Neural progenitor cell (in vitro differentiated cells): ENCODE measurements at places on chromosomes 7 and 10.

GRCh38 chr10:86167121-86167761 is 199.4 kb downstream of the GRID1 start:
- no peak for DNase-seq

DNA sequence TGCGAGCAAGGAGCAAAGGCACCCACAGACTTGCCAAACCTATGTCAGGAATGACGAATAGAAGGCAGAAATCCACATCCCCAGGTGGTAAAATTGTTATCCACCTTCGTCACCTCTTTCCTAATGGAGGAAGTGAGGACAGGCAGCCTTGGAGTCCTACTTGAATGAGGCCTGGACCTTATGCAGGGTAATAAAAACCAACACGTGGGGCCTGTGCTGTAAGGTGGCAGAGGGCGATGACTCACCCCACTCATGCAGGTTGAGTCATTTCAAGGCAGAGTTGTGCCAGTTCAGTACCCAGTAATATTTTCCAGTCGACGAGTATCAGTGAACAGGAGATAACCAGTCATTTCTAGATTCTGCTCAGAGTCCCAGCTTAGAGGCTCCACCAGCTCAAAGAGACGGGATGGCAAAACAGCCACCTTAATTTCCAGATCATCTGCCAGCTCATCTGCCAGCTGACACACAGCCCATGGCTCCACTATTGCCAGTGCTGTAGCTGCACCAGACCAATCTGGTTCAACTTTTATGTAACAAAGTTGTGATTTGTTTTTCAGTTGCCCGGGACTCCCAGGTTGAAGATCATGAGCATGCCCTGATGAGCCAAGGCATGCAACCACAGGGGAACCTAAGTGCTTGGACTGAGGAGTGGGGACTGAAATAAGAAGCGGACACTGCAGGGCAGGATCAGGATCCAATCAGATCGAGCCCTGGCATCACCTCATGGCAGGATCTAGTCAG is 176.2 kb upstream of the ITGB1 start:
- DNase-seq, result no peak

GRCh38 chr10:61970182-61971002 is 68.9 kb downstream of the ARID5B start:
- DNase-seq, result no peak

GRCh38 chr10:96972264-96972663 is 140.2 kb downstream of the LCOR start:
- peak; percentile 21 for DNase-seq

- DNase-seq, result no peak
Observed at GRCh38 chr10:62732841-62733653, 71.5 kb upstream of the ADO start.

DNA sequence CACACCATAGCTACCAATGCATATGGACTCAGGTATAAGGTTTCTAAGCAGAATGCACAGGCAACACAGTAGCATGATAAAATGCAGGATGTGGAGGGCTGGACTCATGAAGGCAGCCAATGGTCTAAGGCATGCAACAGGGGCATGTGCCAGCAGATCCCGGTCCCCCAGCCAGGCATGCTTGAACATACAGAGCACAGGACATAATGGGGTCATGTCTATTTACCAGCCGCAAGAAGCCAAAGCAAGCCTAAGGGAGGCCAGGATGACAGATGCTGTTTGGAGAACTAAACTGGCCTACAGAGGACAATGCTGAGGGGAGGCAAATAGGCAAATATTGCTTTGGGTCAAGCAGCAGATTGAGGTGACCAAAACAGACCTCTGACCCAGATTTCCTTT is 60.0 kb upstream of the PDLIM1 start:
- no peak for DNase-seq

DNA sequence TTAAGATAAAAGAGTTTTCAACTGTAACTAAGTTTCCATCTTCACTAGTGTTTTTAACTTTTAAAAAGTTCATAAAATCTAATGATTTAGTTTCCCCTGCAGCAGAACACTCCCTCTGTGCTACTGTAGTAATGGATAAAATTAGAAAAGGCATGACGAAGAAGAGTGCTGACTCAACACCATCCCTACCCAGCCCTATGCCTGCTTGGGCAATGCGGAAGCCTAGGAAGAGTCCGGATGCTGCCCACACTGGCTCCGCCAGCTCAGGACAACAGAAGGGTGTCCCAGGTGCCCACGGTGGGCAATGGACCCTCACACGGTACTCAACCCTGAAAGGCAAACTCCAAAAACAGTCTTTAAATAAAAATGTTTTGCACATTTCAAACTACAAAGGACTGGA is 118.2 kb downstream of the LARP4B start:
- DNase-seq, result no peak

GRCh38 chr7:98617960-98618418 is 904 bp downstream of the NPTX2 start:
- peak; percentile 63 for DNase-seq

- no peak for DNase-seq
Observed at GRCh38 chr7:132045481-132045980, 489.1 kb upstream of the PODXL start.

DNA sequence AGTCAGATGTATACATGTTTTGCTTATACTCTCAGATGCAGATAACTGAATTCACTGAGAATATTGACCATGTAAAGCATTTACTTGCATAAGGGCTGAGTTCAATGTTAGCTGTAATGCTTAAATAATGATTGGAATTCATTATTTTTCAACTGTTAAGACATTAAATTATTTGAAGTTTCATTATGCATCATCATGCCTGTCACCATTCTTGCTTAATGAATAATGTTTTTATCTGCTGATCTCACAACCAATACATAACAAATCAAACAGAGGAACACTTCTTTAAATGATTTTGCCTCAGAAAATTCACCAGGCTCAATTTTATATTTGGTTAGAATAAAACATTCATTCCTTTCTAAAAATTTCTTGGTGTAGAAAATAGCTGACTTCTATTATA is 233.4 kb downstream of the GPR37 start:
- DNase-seq, result no peak

DNA sequence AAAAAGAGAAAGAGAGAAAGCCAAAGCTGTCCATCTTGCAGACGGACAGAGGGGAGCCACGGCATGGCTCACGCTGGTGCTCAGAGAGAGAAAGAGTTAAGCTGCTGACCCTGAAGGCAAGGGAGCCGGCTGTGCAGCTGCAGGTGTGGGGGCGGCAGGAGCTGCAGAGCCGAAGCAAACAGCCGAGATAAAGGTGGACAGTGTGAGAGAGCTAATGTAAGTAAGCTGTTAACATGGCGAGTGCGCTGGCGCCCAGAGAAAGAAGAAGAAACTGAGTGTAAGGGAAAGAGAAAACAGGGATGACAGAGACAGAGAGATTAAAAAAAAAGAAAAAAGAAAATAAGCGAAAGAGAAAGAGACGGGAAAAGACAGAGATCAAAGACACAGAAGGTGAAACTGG is 18.2 kb downstream of the COL17A1 start:
- peak; percentile 74 for DNase-seq

DNA sequence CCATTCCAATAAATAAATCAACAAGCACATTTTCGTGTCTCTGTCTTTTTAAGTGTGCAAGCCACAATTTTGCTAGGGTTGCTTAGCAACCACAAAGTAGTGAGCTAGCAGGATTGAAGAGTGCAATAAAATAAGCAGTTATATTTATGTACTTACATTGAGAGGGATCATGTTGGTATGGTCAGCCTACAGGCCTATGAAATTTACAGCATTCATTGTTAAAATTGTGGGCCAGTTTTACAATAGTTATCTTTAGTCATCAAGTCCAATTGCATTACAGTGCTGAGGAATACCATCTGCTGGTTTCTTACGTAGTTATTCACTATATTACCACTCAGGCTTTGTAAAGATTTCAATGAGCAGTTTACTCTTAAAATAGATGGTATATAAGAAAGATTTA is 192.5 kb upstream of the POT1 start:
- no peak for DNase-seq

DNA sequence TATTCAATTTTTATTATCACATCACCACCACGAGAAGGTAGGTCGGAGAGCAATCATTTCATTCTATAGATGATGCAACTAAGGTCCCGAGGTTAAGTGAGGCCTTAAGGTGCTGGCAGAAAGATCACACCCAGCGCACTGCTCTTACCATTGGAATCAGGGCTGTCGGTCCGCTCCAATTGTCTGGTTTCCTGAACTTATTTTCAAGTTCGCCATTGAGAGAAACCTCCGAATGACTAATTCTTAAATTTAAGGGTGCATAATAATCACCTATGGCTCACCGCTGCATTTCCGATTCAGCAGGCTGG is 625 bp upstream of the GSTO2 start:
- no peak for DNase-seq

GRCh38 chr10:22931948-22932347 is 4.1 kb downstream of the ARMC3 start:
- DNase-seq, result no peak

DNA sequence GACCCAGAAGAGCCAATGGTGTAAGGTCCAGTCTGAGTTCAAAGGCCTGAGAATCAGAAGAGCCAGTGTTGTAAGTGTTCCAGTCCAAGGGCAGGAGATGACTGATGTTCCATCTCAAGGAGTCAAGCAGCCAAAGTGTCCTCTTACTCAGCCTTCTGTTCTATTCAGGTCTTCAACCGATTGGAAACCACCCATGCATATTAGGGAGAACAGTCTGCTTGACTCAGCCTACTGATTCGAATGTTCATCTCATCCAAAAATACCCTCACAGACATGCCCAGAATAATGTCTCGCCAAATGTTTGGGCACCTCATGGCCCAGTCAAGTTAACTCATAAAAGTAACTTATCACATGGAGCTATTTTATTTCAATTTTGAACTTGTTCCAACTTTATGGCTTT is 2.9 kb upstream of the WDFY4 start:
- DNase-seq, result no peak

DNA sequence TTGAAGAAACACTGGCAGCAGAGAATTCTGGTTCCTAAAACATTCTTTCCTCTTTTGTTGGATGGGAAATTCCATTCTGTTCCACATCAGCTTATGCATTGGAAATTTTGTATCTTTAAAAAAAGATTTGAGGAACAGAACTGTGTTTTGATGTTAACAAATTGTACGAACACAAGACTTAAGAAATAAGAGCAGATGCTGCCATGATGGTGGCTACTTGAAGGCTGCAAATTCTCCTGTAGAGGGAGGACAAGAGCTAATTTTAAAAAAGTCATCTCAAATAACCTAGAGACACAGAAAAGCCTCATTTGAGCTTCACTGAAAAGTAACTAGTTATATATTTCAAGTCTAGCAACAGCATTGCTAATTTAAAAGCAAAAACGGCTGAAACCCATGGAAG is 29.8 kb downstream of the NDUFB2 start:
- peak; percentile 17 for DNase-seq

- no peak for DNase-seq
Observed at GRCh38 chr7:110889335-110889734, 201.6 kb upstream of the LRRN3 start.

DNA sequence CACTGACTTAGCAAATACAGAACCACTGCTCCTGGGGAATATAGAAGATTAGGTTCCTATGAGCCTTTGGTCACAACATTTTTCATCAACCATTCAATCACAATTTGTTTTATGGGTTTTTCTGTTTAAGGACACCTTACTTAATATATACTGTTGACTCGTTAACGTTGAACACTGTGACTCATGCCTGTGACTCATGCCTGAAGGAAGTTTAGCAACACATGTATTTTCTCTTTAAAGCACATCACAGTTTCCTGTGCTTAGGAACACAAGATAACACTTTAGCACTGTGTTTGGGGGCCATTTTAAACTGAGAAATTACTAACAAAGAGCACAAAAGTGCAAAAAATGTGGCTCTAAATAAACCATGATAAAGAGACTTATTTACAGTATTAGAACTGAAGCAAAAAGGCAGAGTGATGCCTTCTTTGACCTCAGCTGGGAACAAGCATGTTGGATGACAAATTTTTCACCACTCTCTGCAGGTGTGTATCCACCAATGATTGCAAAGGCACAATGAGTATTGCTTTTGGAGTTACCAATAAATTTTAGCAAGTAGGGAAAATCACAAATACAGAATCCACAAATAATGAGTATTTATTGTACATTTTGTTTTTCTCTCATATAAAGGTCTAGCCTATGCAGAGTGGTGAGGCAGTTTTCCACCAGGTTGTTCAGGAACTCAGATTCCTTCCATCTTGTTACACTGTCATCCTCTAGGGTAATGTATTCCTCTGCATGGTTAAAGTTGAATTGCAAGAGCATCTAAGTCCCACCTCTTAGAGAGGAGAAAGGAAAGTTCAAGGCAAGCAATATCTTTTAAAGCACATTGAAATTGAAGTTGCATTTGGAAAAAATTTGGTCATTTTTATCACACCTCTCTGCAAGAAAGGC is 7.3 kb downstream of the FGFBP3 start:
- DNase-seq, result no peak

GRCh38 chr7:131019351-131019750 is 285.3 kb upstream of the KLF14 start:
- DNase-seq, result no peak

- DNase-seq, result no peak
Observed at GRCh38 chr7:124649397-124650014, 116.1 kb downstream of the GPR37 start.

DNA sequence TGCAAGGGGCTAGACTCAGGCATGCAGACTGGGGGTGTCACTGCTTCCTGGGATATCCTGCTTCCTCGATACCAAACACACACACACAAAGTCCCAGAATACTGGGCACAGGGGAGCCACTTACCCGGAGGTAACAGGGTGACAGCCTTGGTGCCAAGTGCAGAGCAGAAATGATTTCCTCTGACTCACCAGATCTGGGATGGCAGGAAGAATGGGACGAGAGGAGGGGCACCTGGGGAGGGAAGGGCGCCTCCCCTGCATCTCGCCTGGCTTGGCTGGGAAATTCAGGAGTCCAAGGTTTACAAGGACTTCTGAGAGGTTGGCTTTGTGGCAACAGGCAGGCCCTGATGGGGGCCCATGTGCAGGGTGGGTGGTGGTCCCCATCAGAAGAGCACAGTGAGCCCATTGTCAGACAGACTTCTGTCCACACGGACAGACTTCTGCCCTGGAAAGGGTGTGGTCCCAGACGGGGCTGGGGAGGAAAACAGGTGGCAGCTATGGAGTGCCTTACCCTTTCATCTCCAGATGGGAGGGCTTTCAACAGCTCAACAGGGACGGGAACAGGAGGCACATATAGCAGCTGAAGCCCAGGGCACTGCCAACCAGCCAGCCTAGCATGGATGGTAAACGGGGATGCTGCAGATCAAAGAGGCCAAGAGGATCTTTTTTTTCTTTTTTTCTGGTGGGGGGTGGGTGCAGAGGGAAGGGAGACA is 9.7 kb upstream of the CCL24 start:
- no peak for DNase-seq

DNA sequence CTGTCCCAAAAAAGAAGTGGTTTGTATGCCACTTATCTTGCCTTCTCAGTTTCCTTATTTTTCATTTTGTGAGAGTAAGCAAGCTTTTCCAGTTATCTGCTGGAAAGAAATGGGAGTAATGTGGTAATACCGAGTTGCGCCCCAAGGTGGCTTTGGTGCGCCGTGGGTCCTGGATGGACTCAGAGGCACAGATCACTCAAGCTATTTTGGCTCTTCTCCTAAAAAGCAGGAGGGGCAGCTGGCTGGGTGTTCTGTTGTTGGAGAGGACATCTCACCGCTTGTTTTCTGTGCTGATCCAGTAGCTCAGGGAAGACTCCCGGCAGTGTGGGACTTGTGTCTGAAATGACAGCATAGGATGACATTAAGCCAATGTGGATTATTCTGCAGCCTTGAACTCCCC is 16.4 kb downstream of the PRKRIP1 start:
- peak; percentile 38 for DNase-seq
